NCI-H1092 (cell line): ENCODE measurements at places on chromosomes 12 and 14.

GRCh38 chr14:100476012-100476822, 111.0 kb downstream of the BEGAIN start:
- no peak for DNase-seq

- no peak for DNase-seq
Measured at GRCh38 chr14:80958226-80958625, 2.8 kb downstream of the TSHR start.

GRCh38 chr12:7001921-7002591, 16.2 kb downstream of the LPCAT3 start:
- DNase-seq, result no peak

DNA sequence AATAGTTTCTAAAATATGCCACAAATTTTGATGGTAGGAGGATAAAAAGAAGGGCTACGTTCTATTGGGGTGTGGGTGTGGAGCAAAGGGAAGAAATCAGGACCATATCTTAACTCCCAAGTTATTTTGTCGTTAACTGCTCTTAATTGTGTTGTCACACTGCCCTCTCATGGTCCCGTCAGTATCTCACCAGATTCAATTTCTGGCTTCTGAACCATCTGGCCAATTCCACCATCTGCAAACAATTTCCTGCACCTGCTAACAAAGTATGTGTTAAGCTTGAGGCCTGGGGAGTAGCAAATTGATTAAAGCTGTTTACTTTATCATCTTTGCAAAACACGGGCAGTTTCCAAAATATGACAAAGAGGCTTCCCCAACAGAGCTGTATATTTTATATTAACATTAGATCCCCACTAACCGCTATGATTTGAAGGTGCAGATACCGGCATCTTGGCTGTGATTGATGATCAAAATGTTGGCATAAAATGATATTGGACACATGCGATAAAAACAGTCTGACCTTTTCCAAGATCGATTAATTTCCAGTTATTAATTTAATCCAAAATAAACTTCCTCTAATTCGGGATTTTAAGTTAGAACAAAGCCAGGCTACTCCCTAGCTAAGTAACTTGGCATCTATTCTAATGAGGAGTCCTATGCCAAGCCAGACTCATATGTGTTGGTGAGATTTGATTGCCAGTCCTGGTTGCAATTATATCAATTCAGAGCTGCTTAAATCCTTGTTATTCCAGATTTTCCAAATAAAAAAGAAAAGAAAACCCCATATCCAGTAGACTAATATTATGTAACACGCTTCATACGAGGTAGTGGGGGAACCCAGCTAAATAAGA, 6.9 kb upstream of the DNM1L start:
- peak; percentile 77 for DNase-seq

DNA sequence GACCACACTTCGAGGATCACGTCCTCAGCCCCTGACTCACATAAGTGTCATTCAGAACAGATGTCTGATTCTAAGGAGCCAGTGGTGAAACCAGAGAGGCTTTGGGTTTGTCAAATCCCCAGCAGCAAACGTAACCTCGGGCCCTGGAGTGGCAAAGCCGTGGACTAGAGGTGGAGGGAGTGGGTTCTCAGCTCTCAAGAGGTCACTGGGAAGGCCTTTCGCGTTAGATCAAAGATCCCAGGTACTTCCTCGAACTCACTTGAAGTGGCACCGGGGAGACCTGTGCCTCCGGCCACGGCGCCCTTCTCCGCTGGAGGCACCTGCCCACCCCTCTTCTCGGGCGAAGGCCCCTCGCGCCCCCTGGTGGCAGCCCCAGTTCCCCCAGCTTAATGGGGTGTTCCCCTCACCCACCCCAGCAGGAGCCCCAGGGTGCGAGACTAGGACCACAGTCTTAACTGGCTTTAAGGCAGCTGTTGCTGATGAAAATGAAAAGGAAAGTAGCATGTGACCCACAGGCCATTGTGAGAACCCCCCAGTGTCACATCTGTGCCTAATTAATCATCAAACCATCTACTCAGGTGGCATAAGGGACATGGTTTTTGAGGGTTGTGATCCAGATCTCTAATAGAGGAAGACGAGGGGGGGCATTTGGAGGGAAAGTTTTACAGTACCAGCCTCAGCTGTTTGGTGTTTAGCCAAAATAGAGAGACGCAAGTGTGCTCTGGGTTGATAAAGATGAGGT, 672 bp upstream of the ESR2 start:
- peak; percentile 72 for DNase-seq
